Activated CD4-positive, alpha-beta T cell treated with anti-CD3 and anti-CD28 coated beads for 4 hours (primary cell): ENCODE measurements at places on chromosomes 11 and 22.
A peak's percentile ranks its signal among the peaks of the same experiment; 100 is the strongest.

DNA sequence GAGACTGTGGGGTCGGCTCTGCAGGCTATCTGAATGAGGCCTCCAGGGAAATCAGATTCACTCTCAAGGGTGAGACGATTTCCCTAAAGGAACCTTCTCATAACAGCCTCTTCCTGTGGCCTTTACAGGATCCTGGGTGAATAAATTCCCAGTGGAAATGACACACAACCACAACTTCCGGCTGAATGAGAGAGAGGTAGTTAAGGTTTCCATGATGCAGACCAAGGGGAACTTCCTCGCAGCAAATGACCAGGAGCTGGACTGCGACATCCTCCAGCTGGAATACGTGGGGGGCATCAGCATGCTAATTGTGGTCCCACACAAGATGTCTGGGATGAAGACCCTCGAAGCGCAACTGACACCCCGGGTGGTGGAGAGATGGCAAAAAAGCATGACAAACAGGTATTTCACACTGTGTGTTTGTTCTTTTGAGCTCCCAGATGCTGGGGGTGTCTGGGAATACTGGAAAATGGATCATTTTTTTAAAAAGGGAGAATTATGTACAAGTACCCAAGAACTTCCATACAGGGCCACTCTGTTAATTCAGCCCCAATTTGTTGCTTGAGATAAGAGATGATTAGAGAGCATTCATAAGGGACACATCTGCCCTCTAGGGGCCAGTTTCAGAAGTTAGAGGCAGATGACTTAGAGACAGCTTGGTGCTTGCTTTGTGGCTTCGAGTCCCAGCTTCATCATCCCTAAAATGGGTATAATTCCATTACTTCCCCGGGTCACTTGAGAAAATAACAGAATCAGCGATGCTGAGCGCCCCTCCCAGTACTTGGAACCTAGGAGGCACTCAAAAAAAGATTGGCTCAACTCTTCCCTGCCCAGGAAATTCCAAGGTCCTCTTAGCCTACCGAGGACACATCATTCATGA lies 10.2 kb downstream of the SERPIND1 start:
- peak; percentile 51 for DNase-seq

DNA sequence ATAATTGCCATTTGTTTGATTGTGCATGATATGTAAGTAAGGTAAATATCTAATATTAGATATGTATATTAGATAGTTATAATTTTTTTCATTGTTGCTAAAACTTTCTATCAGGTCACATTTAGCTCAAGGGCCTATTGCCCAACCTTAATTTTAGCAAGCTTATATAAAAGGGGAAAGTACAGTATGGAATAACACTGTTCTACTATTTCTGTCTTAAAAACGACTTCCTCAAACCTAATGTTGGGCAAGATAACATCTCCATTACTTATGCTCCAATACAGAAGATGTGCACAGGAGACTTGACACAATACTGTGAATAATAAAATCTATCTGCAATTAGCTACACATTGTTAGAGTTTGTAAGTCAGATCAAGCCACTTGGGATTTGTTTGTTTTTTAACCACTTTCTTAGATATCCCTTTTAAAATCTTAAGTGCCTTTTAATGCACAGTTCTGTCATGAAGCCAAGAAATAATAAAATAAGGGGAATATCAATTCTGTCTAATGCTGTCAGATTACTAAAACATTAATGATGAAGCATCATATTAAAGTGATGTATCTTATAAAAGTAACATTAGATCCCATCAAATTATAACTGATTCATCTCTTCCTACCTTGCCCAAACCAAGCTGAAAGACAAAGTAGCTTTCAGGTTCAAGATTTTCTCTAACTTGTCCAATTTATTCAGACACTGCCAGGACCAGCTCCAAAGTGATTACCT lies 98.1 kb downstream of the SIK3 start:
- no peak for DNase-seq

GRCh38 chr11:93491973-93492372 lies 51.2 kb downstream of the SMCO4 start:
- DNase-seq, result no peak

GRCh38 chr22:37887584-37888378 lies 18.3 kb upstream of the MICALL1 start:
- DNase-seq, result no peak

DNA sequence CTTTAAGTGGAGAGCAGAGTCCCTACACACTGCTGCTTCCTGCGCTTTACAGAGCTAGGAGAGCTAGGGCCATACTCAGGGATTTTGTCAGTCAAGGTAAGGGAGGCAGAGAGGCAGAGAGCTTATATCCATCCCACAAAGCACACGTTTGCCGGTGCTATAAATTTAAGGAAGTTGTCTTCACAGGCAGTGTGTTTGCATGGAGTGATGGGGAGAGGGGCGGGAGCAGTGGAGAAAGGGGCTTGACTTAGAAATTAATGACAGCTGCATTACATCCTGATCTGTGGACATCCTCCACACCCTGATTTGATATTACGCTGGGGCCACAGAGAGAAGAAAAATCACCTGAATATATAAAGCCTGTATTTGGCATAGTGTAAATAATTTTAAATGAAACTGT lies 84.1 kb downstream of the NTM start:
- no peak for DNase-seq

DNA sequence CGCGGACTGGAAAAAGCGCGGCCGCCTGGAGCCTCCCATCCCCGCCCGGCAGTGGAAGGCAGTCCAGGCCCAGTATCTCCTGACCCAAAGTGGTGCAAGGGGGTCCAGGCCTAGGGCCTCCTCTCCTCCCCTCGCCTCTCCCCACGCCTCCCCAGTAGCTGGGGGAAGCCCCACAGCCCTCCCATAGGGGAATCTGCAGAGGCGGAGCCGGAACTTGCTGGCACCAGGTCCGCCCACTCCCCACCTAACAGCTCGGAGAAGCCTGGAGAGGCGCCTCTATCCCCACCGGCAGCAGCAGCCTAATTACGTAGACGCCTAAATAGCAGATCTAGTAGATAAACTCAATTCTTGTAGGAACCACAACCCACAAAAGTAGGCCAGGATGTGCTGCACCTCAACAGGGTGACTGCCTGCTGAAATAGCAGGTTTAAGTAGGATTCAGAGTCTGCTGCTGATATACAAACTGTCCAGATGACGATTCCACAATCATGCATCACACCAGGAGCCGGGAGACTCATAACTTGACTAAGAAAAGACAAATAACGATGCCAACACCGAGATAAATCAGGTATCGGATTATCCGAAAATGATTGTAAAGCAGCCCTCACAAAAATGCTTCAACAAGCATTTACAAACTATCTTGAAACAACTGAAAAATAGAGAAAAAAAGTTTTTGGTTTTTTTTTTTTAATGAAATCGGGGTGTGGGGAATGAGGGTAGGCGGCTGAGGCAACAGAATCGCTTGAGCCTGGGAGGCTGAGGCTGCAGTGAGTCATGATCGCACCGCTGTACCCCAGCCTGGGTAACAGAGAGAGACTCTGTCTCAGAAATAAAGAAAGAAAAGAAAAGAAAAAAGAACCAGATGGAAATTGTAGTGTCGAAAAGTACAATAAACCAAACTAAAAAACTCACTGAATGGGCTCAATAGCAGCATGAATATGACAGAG lies 11.4 kb upstream of the BRD1 start:
- DNase-seq, result peak; percentile 90

DNA sequence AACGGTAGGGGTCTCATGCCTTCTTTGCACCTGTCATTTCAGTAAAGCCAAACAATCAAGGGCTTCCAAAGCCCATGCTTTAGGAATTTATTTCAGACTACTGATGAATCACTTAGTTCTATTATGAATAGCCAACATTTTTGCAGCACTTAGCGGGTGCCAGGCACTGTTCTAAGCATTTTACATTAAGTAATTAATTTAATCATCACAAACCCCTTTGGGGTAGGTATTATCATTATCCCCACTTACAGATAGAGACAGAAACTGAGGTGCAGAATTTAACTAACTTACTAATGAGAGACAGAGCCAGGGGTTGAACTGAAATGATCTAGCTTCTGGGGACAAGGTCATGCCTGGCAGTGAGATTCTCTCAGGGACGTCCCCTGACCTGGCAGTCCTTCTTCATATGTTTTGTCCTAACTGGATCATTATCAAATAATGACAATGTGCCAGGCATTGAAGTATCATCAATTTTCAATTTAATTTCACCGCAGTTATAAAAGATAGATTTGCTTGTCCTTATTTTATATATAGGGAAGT lies 31.7 kb upstream of the NAV2 start:
- no peak for DNase-seq
